ENCODE measurements at places on chromosomes 3 and 15. TPM values are rescaled to one million over a fixed set of nuclear protein-coding genes. Genes with fewer than 3 reads are reported as not detected.

- DNase-seq = no peak
Observed at GRCh38 chr3:34396956-34397355, 598.5 kb downstream of the PDCD6IP start.

- peak; percentile 99 for DNase-seq
Observed at GRCh38 chr15:41774062-41774881, at the start of gene MAPKBP1. Gene MAPKBP1 (plus strand): TSS chr15:41774484. CDS start chr15:41775276, 792 bp downstream.

GRCh38 chr3:176920766-176921160, 276.5 kb downstream of the TBL1XR1 start:
- no peak for DNase-seq

DNA sequence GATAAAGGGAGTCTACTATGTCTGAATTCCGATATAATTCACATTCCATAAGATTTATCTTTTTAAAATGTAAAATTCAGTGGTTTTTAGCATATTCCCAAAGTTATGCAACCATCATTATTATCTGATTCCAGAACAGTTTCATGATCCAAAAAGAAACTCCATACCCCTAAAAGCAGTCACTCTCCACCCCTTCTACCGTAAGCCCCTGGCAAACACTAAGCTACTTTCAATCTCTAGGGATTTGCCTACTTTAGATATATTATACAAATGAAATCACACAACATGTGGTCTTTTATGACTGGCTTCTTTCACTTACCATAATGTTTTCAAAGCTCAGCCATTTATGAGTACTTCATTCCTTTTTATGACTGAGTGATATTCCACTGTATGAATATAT, 65.6 kb downstream of the TMEM212 start:
- DNase-seq = peak; percentile 25

DNA sequence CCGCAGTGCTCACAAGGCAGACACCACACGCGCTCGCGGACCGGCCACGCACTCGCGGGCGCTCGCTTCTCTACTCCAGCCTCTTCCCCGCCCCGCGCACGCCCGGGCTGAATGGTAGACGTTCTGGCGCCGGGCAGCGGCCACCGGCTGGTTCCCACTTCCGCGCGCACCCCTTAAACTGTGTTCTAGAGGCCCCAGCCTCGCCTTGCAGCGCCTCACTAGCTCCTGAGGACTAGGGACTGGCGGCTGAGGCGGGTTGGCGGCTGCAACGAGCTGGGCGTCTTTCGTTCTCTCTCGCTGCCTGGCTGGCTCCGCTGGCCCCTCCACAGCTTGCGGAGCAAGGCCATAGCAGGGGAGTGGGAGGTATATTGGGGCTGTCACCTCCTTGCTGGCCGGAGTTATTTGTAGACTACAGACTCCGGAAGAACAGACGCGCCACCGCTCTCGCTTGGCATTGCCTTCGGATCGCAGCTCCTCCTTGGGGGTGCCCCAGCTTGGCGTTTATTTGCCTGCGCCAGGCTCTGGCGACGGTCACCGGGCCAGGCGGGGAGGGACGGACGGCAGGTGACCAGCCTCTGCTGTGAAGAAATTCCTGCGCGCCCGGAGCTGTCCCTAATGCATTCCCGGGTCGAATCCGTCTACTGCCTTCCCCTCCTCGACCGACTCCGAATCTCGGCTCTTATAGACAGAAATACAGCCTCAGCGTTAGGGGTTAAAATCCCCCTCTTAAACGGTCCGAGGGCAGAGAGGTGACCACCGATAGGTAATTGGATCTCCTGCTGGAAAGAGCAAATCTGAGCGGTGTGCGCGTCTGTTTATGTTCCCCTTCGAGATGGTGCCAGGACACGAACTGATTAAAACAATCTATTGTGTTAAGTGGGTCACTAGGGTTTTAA, 1.3 kb downstream of the GREM1 start:
- DNase-seq = peak; percentile 51

DNA sequence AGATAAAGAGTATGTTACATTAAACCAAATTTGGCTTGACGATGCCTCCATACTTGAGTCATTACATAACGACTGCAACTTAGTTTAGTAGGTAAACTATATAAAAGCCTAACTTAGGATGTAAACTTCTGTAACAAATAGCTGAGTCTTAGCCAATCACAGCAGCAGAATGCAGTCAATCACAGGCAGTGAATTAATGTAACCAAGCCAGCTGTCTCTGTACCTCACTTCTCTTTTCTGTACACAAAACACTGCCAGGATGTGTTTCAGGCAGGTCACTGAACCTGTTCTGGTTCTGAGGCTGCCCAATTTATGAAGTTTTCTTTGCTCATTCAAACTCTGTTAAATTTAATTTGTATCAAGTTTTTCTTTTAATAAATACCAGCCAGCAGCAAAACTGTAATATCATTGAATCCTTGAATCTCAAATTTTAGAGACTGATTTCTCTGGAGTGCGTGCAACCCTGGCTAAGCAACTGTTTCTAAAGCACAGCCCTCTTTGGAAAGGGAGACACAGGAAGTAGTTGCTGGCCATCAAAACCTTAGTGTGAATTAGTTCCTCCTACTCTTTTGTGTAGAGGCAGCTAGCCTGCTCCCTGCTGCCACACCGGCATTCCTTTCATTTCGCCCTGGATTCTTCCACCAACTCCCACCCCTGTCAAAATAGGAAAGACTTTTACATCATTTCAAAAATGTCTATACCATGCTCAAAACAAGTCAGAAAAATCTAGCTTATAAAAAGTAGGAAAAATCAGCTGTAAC, 15.2 kb downstream of the RFTN1 start:
- no peak for DNase-seq

- no peak for DNase-seq
Observed at GRCh38 chr15:29921130-29921601, 98.9 kb upstream of the TJP1 start.

DNA sequence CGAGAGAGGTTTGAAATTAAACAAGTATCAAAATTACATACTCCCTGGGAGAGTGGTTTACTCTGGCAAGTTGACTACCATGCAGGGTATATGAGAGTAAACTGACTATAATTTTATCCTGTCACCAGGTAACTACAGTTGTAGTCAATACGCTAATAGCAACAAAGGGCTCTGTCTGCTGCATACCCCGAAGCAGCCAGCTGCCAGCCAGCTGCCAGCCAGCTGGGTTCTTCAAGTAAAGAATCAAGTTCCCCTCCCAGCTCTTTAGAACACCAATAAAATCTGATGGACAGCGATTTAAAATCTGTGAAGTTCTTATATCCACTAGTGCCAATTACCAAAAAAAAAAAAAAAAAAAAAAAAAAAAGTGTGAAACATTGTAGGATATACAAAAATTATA, 417.7 kb upstream of the CFAP20DC start:
- DNase-seq = no peak

GRCh38 chr15:81391657-81392056, 17.6 kb upstream of the TMC3 start:
- no peak for DNase-seq

- DNase-seq = no peak
Observed at GRCh38 chr3:187228740-187229139, 31.5 kb downstream of the RTP1 start.

DNA sequence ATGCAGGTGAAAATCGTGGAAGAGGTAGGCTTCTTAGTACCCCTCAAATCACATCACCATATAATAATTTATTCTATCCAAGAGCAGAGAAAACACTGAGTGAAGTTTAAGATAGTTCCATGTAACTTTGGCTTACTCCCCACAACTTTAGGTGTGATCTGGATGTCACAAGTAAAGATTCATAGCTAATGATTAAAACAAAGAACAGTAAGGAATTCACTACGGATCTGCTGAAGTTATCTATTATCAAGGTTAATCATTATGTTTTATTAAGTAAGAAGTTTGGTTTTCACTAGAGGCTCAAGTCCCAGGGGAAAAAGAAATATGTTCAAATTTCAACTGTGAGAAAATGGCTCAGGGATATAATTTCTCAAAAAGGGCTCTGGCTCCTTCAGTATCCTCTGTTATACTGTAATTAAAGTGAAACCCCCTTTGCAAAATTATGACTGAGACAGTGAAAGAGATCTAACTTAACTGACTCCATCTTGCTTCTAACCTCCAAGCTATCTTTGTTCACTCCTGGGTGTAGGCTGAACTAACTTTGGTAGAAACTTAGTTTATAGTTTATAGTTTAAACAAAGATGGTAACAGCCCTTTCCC, 17.1 kb downstream of the CD80 start:
- no peak for DNase-seq

- DNase-seq = no peak
Observed at GRCh38 chr3:190593075-190593474, 79.2 kb downstream of the IL1RAP start.

- DNase-seq = no peak
Observed at GRCh38 chr15:24054547-24055245, 367.6 kb upstream of the NDN start.

DNA sequence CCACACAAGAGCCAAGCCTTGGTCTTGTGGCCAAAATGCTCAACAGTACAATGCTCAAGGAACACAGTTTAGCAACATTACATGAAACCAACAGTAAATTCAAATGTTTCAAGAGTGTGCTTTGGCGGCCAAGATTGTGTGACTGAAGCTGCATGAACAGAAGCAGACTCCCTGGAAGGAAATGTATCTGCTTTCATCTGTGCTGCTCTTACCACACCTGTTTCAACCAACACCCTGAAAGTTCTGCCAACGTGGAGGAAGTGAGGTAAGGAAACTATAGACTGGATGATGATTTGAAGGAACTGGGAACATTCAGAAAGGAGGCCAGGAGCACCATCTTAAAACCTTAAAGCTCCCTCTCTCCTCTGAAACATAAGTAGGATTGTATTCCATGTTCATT, 55.7 kb downstream of the MB21D2 start:
- no peak for DNase-seq

DNA sequence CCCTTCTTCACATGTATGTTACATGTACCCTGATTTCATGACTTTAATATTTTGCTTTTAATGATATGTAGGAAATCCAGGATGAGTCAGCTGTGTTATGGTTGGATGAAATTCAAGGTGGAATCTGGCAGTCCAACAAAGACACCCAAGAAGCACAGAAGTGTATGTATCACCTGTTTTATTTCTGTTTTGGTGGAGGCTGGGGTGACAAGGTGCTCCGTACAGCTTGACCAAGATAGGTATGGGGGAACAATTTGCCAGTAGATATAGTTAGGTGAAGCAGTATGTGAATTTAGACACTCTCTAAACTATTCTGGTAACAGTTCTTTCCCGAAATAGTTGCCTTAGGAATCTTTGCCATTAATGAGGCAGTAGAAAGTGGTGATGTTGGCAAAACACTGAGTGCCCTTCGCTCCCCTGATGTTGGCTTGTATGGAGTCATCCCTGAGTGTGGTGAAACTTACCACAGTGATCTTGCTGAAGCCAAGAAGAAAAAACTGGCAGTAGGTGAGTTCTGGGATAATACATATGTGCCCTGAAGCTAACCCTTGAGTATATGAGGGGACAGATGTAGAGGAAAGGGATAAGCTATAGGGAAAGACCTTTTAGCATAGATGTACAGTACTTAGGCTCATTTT, 63.7 kb upstream of the CRTC3 start:
- DNase-seq = no peak

DNA sequence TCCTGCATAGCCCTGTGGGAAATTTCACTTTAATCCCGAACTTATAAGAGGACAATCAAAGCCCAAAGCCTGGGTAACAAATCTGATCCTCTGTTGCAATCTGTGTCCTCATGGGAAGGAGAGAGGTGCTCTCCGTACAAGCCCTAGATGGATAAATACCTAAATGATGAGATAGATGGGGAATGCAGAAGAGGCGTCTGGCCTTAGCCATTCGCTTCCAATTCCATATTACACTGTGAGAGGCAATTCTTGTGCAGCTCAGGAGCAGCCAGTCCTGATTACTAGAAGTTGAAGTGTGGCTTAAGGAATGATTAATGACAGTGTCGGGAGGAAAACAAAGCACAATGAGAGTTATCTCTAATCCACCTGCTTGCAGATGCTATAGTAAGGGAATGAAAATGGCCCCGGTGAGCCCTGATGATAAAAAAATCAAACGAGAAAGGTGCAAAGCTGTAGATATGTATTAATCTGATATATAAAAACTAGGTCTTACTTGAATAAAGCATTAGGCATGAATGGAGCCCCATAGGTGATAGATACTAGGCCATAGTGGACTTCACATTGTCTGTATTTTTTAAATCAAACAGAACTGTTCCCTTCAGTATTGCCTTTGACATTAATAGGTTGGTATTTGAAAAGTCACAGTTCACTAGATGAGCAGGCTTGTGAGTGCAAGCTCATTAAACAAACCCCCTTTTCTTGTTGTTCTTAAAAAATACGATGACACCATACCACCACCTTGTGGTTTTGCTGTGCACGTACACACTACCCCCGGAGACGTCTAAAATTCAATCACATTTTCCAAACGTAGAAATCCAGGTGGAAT, 54.2 kb upstream of the TMCO5A start:
- DNase-seq = peak; percentile 66

- no peak for DNase-seq
Observed at GRCh38 chr15:36313736-36314280, 265.6 kb upstream of the CDIN1 start.

DNA sequence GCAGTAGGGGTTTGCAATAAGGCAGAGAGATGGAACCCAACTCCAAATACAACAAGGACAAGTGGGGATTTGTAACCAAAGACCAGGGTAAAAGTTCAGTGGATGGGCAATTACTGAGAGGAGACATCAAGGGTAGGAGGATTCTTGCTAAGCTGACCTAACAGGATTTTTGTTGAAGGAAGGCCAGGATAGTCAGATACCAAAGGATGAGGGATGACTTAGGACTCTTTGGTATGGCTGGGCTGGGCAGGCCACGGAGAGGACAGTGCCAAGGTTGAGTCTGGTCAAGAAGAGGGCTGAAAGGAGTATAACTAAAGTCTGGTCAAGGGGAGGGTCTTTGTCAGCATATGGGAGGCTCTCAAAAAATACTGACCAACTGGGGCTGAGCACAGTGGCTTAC, 85.3 kb upstream of the UBE2E2 start:
- DNase-seq = no peak

- DNase-seq = no peak
Observed at GRCh38 chr3:22959593-22959992, 243.5 kb upstream of the UBE2E2 start.

DNA sequence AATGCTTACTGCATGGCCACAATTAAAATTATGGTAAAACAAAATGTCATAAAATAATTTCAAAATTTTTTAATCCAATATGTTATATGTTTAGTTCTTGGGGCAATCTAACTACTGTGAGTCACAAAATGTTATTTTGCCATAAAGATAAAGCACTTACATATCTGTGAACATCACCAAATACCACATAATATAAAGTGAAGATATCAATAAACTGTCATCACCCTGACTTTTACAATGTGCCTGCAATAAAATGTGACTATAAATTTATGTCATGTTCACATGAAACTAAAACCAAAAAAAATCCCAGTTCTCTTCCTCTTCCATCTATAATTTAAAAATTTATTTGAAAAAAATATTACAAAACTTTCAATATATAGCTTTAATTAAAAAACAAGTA, 191.8 kb downstream of the TBC1D5 start:
- no peak for DNase-seq

SHC4 gene
- total RNA-seq = 1.5 TPM

PTX3 gene
- total RNA-seq = 1.7 TPM

IQCH gene
- 8.0 TPM for total RNA-seq

LOXL1 gene
- total RNA-seq = 54.5 TPM

TNFAIP8L3 gene
- total RNA-seq = not detected

C3orf20 gene
- total RNA-seq = 0.92 TPM

P2RY1 gene
- 4.6 TPM for total RNA-seq

RAB6B gene
- 2.6 TPM for total RNA-seq

THAP10 gene
- total RNA-seq = 4.6 TPM

GOLGA6L10 gene
- 0.12 TPM for total RNA-seq

ARL14 gene
- total RNA-seq = not detected

ZNF620 gene
- 7.5 TPM for total RNA-seq

GOLGA6L9 gene
- total RNA-seq = 6.7 TPM

MKRN2OS gene
- not detected for total RNA-seq

SCN11A gene
- 0.28 TPM for total RNA-seq
